Cardiac muscle cell (in vitro differentiated cells and primary cell): ENCODE measurements at places on chromosomes 1 and 21.

DNA sequence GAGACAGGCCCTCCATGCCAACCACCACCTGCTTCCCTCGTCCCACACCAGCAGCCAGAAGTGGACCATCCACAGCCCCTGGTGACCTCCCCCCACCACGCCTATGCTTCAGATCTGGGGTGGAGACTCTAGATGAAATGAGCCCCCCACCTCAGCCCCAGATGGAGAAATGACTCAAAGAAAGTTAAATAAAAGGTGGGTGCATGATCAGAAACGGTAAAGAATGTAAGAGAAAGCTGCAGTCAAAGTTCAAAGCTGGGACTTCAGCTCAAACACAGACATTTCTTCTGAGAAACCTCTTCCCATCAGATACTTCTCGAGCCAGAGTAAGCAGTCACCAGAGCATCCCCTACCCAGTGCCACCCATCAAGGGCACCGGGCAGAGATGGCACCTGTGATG is 43.1 kb upstream of the HMGB4 start:
- no peak for DNase-seq

GRCh38 chr1:26353210-26353859 is 595 bp downstream of the CRYBG2 start:
- DNase-seq = no peak

DNA sequence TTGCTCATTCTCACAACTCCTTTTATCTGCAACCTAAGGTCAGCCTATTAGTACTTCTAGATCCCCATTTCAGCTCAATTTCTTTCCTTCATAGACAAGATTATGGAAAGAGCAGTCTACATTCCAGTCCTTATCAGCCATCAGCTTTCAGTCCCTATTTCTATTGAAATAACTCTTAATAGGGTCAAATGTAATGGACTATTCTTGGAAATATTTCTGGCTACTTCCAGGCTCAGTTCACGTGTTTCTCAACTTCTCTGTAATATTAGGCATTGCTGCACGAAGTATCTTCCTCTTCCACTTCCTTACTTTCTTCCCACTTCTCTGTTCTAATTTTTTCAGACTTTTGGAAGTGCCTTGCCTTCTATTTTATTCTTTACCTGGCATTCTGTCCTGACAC is 232.9 kb upstream of the USP25 start:
- no peak for DNase-seq

- no peak for DNase-seq
Measured at GRCh38 chr1:109272831-109273547, 10.0 kb downstream of the PSRC1 start.

- no peak for DNase-seq
Measured at GRCh38 chr1:15852036-15852827, 4.7 kb downstream of the SPEN start.

GRCh38 chr1:247243524-247244137 is 12.2 kb upstream of the VN1R5 start:
- no peak for DNase-seq

DNA sequence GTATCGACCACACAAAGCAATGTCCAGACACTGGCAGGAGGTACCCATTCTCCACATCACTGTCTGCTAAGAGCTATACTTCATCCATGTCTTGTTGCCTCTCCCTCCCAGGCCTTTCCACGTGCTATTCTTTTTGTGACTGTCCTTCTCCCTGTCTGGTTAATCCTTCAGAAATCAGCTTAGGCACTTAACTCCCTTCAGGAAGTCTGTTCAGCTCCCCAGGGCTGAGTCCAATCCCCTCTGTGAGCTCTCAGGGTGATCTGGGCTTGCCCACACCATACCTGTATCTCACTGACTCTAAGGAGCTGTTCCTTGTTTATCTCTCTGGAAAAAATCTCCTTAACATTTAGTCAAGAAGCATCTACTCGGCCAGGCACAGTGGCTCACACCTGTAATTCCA is 69.4 kb downstream of the NID1 start:
- no peak for DNase-seq

DNA sequence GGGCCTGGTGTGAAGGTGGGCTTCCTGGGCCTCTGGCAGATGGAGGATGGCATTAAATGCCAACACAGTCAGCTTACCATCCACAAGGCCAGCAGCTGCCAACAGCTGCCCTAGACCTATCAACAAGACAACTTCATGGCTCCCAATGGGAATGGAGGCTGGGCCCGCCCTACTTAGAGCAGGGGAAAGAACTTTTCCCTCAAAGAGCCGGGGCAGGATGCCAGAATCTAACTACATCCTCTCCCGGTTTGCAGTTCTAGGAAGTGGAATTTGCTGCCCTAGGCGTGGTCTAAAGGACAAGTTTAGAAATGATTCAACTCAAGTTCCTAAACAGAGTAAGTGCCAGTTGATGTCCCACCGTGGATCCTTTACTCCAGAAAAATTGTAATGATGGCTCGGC is 13.1 kb downstream of the ICMT start:
- no peak for DNase-seq

DNA sequence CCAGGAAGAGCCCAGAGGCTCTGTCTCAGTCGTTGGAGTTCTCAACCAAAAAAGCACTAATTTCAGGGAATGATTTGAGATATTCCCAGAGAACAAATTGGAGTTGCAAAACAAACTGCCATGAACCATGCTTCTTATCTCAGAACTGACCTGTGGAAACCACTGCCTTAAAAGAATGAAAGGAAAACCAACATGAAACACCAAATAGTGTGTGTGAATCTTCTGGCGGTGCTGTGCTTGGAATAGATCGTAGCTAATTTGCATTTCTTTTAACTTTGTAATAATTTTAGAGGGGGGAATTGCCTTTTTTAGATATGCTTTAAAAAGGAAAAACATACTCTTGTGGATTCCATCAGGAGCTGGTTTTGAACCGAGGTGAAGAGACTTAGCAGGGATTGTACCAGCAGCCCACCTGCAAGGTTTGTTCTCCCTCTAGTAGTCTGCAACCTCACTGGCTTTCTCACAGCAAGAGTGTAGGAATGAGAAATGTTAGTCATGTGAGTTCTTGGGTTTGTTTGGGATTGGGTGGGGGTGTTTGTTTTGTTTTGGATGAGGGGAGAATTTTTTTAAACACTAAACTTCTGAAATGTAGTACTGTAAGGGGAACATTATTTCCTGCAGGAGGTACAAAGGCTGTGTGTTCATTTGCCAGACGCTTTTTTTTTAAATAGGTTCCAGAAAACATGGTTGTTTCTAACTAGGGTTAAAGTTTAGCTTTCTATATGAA is 45.7 kb upstream of the ANGPTL1 start:
- DNase-seq = peak; percentile 53

DNA sequence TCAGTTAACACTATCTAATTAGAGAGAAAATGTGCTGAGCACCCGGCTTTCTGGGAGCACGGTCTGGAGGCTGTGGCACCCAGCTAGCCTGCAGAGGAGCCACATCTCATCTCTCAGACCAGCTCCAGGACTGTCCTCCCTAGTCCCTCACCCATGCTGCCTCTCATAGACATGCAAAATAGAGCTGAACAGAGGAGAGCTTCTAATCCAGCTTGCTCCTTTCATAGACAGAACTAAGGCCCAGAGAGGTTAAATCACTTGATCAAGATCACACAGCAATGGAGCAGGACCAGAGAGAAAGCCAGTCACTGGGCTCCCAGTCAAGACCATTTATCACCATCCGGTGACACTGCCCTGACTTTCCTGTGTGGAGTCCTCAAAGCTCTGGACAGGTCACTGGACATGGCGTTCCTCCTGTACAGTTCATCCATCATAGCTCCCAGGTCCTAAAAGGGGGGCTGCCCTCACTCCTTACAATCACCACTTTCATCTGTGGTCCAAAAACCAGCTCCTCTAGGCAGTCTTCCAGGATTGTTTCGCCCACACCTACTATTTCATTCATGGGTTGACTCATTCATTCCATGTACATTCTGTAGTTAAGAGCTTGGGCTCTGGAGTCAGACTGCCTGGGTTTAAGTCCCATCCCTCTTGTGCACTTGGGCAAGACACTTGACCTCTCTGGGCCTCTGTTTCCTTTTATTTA is 8.8 kb upstream of the CAMK2N1 start:
- no peak for DNase-seq

DNA sequence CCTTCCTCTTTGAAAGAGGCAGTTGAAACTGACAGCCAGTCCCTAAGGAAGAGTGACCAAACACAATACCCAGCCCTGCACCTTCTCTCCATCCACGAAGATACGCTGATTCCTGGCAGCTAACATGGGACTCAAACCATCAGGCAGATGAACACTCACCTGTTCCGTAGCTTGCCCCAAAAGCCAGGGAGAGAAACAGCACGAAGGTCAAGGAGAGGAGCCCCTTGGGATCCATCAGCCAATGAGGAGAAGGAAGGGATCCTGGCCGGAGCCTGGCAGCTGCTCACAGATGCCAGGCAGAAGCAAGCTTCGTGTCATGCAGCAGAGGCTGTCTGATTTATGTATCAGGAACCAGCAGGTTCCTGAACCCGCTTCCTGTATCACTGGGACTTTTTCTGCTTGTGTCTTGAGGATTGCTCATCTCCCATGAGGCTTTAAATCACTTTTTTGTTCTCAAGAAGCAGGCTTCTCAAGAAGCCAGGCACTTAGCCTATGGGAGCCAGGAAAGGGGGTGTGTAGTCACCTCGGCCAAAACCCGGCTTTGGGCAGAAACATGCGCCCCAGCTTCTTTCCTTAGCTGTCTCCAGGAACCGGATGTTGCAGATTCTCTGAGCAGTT is at the start of gene SLAMF1:
Gene SLAMF1 (minus strand): TSS at position 334 of the 618 bp plus-strand sequence. CDS start 99 bp downstream, at position 235.
- DNase-seq = no peak

- peak; percentile 23 for DNase-seq
Measured at GRCh38 chr1:159483501-159483900, 44.0 kb downstream of the OR10J1 start.

GRCh38 chr1:201647094-201647493 is 108.2 kb downstream of the NAV1 start:
- DNase-seq = no peak
